Endothelial cell (in vitro differentiated cells): ENCODE measurements at places on chromosomes 6 and 20.

GRCh38 chr6:148385379-148385778, 42.7 kb downstream of the SASH1 start:
- no peak for DNase-seq

GRCh38 chr6:34288581-34288980, 39.8 kb upstream of the SMIM29 start:
- no peak for DNase-seq

- DNase-seq, result no peak
Observed at GRCh38 chr20:49892260-49892659, 23.1 kb downstream of the SPATA2 start.

- no peak for DNase-seq
Observed at GRCh38 chr20:33719277-33719988, 677 bp downstream of the PXMP4 start.

GRCh38 chr6:89483111-89483720, 50.3 kb downstream of the ANKRD6 start:
- no peak for DNase-seq

DNA sequence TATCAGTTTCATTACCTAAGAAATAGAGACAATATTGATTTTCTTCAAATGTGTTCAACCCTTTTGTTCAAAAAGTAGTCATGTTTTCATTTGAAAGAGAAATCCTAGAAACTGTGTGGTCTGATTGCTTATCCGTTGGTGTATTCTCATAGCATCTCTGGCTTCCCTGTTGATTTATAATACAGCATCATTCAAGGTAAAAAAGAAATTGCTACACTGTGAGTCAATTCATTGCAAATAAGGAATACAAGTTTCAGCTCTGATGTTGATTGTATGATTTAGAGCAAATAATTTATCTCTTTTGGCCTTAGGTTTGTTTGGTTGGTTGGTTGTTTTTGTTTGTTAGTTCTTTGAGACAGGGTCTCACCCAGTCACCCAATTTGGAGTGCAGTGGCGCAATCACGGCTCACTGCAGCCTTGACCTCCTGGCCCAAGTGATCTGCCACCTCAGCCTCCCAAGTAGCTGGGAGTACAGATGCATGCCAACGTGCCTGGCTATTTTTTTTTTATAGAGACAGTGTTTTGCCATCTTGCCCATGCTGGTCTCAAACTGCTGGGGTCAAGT, 185.5 kb upstream of the TNFAIP3 start:
- DNase-seq, result no peak

- DNase-seq, result no peak
Observed at GRCh38 chr6:143536461-143536865, 24.9 kb upstream of the FUCA2 start.

- DNase-seq, result no peak
Observed at GRCh38 chr6:96621983-96622382, 59.1 kb downstream of the FHL5 start.

DNA sequence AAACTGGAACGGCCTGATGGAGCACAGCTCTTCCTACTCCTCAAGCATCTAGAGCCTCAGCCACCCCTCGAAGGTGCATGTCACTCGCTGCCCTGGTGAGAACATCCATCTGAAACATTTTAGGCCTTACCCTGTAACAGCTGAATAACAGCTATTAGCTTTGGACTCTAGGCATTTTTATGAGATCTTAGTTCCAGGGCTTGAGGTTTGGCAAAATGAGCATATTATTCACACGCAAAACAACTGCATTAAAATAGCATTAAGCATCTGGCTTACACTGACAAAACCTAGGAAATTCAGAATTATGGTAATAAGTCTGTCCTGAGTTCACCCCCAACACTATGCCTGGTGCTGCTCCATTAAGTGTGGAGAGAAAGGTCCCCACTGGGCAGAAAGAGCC, 56.1 kb downstream of the ADAT2 start:
- DNase-seq, result no peak

GRCh38 chr6:166672624-166673206, 45.7 kb upstream of the RPS6KA2 start:
- DNase-seq, result no peak

DNA sequence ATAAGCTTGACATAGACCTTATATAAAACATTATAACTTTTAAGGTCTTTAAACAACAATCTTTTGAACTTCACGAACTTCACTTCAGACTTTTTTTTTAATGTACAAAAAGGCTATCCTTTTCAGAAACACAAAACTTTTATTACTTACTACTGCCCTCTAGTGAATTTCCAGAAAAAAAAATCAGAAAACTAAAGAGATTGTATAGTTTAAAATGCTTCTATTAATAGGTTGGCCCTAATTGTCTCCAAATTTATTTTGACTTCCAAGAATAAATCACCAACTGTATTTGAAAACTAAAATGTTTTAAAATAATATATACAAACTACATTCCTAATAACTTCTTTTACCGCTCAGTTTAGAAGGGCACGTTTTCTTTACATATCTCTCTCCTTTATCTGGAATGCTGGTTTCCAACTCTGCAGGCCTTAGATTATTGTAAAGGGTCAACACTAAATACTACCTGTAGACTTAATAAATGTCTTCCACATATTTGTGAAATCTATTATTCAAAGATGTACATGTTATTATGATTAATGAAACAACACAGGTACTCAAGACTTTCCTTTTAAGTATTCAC, 66.8 kb downstream of the LMBRD1 start:
- no peak for DNase-seq

- no peak for DNase-seq
Observed at GRCh38 chr6:150539111-150539510, 60.6 kb upstream of the PLEKHG1 start.

- DNase-seq, result no peak
Observed at GRCh38 chr6:108117427-108118358, 43.2 kb upstream of the OSTM1 start.

DNA sequence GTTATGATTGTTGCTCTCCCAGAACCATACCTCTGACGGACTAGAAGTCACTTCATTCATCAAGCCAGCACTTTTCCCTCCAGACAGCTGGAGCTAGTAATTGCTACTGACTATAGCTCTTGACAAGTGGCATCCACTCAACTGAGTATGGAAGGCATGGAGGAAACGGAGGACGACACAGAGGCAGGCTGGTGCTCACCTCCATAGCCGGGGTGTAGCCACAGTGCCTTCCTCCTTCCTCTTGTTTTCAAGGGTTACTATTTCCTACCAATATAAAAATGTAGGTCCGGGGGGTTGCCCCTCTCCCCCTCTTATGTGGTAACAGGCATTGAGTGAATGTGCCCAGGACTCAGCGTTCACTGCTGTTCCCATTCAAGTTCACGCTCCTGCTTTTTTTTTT, 23.5 kb upstream of the FOXC1 start:
- DNase-seq, result no peak

DNA sequence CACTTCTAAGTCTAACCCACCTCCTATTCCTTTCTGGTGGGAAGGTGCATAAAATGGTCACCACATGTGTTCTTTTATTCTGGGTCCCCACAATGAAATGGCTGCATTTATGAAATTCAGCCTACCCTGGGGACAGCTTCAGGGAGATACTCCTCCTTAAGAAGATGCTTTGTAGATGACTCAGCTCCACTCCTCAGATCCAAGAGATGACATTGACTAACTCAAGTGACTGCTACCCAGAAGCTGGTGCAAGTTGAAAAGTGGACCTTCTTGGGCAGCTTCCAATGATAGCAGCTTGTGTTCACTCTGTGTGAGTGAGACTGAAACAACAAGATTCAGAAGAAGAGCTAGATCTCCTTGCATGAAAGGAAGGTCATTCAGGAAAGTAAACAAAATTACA, 113.4 kb downstream of the SCP2D1 start:
- no peak for DNase-seq

DNA sequence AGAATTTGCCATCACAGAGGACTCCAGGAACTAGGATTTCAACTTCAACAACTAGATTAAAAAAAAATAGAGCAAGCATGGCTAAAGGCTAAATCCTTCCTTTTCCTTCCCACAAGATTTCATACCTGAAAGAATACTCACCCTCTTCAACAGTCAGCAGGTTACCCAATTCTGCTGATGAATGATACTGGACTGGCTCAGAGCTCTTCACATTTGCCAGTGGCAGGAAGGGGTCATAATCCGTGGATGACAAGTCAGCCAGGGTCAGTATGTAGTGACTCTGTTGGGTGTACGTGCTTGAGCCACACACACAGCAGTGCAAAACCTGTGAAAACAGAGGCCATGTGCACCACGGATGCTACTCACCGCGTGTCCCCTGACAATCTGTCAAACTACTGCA, 152.9 kb downstream of the INSM1 start:
- DNase-seq, result no peak

- DNase-seq, result no peak
Observed at GRCh38 chr6:4781426-4781825, 5.2 kb downstream of the CDYL start.

GRCh38 chr20:4711511-4711910, 10.2 kb upstream of the PRND start:
- no peak for DNase-seq

GRCh38 chr6:119339941-119340456, 9.6 kb downstream of the MAN1A1 start:
- DNase-seq, result no peak

- DNase-seq, result no peak
Observed at GRCh38 chr6:41548098-41548840, 2.1 kb downstream of the FOXP4 start.

DNA sequence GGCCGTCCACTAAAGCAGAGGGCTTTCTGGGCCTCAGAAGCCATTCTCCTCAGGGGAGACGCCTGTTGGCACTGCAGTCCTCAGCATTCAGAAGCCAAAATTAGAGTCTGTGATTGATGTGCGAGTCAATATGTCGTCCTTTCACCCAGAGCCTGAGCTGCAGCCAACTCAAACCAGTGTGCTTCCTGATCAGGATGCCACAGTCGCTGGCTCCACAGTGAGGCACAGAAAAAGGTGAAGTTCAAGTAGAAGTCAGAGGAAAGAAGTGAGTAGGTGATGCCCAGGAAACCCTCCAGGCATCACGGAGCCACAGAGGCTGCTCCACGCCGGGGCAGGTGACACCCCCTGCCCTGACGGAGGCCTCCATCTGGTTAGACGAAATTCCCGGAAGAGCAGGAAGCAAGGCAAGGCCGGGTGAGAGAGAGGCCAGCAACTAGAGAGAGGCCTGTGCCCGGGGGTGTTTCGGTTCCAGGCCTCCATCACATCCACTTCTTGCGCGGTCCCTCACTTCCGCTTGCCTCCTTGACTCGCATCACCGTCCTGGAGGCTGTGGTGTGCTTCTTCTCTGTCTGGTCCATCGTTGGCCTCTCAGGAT, 177.7 kb upstream of the SNX9 start:
- no peak for DNase-seq

DNA sequence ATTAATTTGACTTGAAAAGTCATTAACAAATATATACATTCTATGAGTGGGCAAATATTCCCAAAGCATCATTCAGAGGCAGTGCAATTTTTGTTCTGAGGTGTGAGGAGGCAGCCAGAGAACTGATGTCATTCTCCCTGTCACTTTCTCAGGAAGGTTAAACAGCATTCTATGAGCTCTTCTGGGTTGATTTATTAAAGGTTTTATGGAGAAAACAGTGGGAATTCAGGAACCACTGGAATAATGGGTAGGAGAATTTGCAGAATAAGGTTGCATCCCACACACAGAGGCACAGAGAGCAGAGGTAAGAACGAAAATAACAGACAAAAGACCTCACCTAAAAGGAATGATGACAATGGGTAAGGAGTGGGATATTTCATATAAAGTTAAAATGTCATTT, 860.6 kb downstream of the TFAP2A start:
- no peak for DNase-seq

GRCh38 chr6:72740135-72740534, 118.3 kb downstream of the KCNQ5 start:
- no peak for DNase-seq

- no peak for DNase-seq
Observed at GRCh38 chr6:161434350-161434749, 160.5 kb upstream of the AGPAT4 start.

- DNase-seq, result no peak
Observed at GRCh38 chr20:50335866-50336265, 145.2 kb downstream of the CEBPB start.

GRCh38 chr20:48875914-48876240, 45.6 kb upstream of the ARFGEF2 start:
- no peak for DNase-seq

DNA sequence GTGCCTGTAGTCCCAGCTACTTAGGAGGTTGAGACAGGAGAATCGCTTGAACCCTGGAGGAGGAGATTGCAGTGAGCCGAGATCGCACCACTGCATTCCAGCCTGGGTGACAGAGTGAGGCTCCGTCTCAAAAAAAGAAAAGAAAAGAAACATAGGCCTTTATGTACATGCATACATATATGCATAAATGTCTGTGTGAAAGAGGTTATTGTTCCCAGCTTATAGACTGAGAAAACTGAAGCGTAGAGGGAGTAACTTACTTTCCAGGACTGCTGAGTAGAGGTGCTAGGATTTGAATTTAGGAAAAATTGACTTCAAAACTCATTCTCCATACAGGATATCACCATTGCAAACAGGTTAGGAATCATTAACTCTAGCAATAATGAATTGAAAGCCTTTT, 32.0 kb downstream of the CTNNBL1 start:
- DNase-seq, result no peak

DNA sequence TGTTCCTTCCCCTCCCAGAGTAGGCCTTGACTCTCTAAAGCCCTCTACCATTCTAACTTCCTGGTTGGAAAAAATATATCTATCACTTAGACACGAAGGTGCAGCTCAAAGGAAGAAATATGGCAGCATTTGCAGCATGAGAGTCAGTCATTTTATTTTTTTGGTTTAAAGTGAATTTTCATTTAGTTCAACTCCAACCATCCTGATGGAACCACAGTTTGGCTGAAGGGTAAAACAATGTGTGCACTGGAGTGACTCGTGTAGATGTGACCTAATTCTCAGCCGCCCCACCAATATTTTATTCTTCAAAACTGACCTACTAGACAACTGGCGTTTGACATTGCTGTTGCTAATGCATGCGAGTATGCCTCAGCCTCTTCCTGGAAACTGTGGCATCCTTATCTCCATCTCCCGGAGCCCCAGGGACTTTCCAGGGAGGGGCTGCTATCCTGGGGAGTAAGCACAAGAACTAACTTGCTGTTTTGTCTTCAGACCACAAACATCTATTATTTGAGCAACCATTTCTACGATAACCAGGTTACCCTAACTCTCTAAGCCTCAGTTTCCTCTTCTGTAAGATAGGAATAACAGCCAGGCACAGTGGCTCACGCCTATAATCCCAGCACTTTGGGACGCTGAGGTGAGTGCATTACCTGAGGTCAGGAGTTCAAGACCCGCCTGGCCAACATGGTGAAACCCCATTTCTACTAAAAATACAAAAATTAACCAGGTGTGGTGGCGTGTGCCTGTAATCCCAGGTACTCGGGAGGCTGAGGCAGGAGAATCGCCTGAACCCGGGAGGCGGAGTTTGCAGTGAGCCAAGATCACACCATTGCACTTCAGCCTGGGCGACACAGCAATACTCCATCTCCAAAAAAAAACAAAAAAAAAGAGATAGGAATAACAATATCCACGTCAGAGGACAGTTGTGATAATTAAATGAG, 148.7 kb upstream of the JARID2 start:
- DNase-seq, result no peak

GRCh38 chr20:36035745-36036144, 67.4 kb downstream of the CNBD2 start:
- DNase-seq, result no peak

GRCh38 chr6:45487645-45488044, 109.9 kb upstream of the SUPT3H start:
- DNase-seq, result no peak

- no peak for DNase-seq
Observed at GRCh38 chr20:23870461-23870860, 9.1 kb downstream of the CST5 start.
